MG63 (cell line): ENCODE measurements at places on chromosomes 7 and 10. TPM values are rescaled to one million over a fixed set of nuclear protein-coding genes. Genes with fewer than 3 reads are reported as not detected.

- DNase-seq: no peak
Measured at GRCh38 chr7:140769852-140770251, 73.3 kb downstream of the NDUFB2 start.

- peak; percentile 90 for DNase-seq
Measured at GRCh38 chr7:99267481-99267840, 5.2 kb upstream of the MYH16 start.

GRCh38 chr7:104934665-104935064 lies 79.3 kb upstream of the KMT2E start:
- DNase-seq: no peak

TRIM50 gene
- not detected in 2 replicates for total RNA-seq

GRCh38 chr7:636396-636795 lies 90.1 kb upstream of the DNAAF5 start:
- DNase-seq: peak; percentile 24

ACHE gene
- not detected in 2 replicates for total RNA-seq

- DNase-seq: no peak
Measured at GRCh38 chr7:133461421-133461820, 208.5 kb downstream of the EXOC4 start.

- DNase-seq: no peak
Measured at GRCh38 chr7:33754933-33755928, 150.1 kb upstream of the BMPER start.

DNA sequence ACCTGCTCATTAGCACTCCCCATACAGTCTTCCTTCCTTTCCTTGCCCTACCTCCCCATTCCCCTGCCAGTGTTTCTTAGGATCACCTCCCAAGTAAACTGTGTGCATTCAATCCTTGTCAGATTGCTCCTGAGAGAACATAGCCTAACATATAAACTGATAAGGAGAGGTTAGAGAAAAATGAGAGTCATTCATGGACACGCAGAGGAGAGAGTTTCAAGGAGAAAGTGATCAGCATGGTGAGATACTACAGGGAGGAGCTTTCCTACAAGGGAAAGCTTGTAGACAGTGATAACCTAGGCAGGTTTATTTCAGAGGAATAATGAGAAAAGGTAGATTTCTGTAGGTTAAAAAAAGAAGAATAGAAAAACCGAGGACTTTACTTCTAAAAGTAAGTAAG lies 2.8 kb upstream of the ZC3HAV1L start:
- DNase-seq: no peak

DNA sequence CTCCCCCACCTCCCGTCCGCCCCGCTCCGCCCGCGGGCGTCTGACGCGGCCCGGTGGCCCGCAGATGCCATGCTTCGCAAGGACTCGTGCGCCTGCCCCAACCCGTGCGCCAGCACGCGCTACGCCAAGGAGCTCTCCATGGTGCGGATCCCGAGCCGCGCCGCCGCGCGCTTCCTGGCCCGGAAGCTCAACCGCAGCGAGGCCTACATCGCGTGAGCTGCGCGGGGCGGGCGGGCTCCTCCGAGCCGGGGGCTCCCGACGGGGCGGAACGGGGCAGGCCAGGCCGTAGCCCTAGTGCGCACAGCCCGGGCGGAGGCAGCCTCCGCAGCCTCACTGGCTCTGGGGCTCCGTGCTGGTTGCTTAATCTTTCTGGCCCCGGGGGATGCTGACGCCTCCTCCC lies 2.8 kb downstream of the ASIC3 start:
- no peak for DNase-seq

DNA sequence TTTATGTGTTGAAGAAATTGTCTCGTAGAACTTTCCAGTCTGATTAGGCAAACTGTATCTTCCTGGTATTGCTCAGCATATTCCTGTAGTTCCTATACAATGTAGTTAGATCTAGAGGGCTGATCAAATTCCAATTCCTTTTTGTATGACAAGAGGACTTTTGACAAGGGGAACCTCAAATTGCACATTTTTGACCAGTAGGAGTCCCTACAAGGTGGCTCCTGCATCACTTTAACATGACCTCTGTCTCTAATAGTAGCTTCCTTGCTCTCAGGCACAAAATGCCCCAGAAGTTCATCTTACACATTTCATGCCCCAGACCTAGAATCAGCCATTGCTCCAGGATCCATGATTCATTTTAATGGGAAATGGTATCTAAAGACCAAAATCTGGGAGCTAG lies 18.7 kb downstream of the HERPUD2 start:
- DNase-seq: no peak

- no peak for DNase-seq
Measured at GRCh38 chr10:72659694-72660093, 32.2 kb upstream of the MCU start.

DNA sequence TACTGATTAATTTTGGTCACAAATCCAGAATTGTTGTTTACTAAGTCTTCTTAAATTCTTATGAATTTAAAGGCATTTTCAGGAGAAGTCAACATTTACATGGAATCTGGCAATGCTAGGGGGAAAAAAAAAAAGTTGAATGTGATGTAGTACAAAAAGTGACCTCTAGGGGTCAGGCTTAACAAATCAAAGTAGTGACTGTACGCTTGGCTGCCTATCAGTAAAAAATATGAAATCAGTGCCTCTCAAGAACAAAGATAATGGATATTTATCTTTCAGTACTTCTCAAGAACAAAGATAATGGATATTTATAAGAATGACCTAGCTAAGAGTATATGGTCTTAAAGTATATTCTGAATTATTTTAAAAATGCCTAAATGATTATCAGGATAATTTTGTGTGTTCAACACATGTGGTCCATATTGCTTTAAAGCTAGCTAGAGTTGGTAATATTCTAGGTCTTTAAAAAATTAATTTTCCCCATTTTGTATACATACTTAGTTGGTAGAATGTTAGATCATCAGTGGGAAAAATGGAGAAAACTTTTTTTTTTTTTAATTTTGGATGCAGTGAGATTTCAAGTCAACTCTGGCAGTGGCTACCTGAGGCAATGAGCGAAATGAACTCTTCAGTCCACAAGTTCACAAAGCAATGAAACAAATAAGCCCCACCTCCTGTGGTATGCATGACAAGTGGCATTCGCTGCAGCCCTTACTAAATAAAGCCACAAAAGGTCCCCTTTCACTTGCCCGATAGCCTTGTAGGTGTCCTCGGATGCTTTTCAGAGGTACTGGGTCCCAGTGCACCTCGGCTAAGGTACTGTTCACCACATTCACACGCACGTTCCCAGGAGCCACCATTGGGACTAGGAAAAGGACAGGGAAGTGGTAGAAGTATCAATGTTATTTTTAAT lies 51.2 kb upstream of the LAMB4 start:
- no peak for DNase-seq

- DNase-seq: no peak
Measured at GRCh38 chr7:149621776-149622175, 124.2 kb upstream of the ZNF746 start.

WDR11 gene
- 30.4 and 32.6 TPM in 2 replicates for total RNA-seq

NRAP gene
- not detected in 2 replicates for total RNA-seq
